Breast epithelium (tissue), 4 donors: ENCODE measurements at places on chromosomes 3 and 15. TPM values are rescaled to one million over a fixed set of nuclear protein-coding genes. Genes with fewer than 3 reads are reported as not detected.
A peak's percentile ranks its signal among the peaks of the same experiment; 100 is the strongest.

The C3orf33 gene
- 5.6 TPM for total RNA-seq

- no peak for DNase-seq
Measured at GRCh38 chr3:38214560-38214959, 49.2 kb downstream of the OXSR1 start.

GRCh38 chr15:77507143-77507897 lies 86.6 kb downstream of the HMG20A start:
- DNase-seq = peak; percentile 75

The AHSG gene
- total RNA-seq = not detected

GRCh38 chr3:78178209-78178608 lies 1138.3 kb downstream of the ROBO2 start:
- DNase-seq = no peak

- DNase-seq = no peak
Measured at GRCh38 chr15:87082581-87082980, 1002.9 kb downstream of the AGBL1 start.

The ATP2B2 gene
- total RNA-seq = not detected
